RWPE2 (cell line): ENCODE measurements at places on chromosomes 6 and 20.

DNA sequence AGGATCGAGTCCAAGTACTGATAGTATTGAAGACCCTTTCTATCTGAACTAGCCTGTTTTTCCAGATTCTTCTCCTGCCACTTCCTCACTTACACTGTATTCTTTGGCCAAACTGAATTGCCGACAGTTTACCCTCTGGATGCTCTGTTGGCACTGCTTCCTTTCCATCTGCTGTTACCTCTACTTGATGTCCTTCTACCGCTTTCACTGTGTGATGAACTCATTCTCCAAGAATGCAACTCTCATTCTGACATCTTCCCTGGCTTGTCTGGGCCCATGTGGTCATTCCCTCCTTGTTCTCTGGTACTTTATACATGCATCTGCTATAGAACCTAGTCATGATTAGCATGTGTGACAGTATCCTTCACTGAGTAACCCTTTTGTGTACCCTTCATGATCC lies 16.3 kb downstream of the RPRD1B start:
- DNase-seq, result peak; percentile 85

GRCh38 chr6:3468585-3468984 lies 11.7 kb upstream of the SLC22A23 start:
- DNase-seq, result no peak

DNA sequence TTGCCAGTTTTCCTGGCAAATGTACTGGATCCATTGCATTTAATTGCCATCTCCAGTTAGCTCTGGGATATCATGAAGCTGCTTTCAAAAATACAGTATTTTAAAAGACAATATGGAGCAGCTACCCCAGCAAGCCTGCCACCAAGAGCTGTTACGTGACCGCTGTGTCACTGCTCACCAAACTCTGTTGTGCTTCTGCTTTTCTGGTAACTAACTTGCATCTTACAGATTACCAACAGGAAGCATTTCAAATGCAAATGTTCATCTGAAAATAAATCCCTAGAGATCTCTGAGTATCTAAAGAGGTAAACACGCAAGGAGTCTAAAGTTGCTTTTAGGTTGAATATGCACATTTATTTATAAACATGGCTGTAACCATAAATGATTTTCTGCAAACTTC lies 1008.3 kb downstream of the KIF16B start:
- DNase-seq, result no peak

- DNase-seq, result no peak
Observed at GRCh38 chr6:144595266-144595665, 310.1 kb downstream of the UTRN start.

DNA sequence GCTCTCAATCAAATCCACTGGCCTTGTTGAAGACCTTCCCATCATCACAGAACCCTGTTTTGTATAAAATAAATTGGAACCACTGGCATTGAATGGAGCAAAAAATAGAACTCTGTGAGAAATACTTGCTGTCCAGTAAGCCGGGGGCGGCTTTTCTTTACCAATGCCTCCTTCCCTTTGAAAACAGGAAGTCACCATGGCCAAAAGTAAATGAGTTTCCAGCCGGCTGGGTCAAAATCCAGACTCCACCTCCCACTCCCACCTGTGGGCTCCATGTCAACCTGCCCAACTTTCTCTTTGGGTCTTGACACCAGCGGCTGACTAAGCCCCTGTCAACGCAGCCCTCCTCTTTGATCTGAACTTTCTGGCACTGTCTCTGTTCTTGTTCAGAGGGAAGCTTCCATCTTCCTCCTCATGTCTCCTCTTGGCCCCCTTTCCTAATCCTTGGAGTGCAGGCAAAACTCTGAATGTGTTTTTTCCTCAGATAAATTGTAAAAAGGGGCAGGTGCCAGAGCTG lies 95.2 kb downstream of the TFAP2C start:
- DNase-seq, result no peak

- DNase-seq, result no peak
Observed at GRCh38 chr6:108888052-108888451, 39.8 kb downstream of the ARMC2 start.

DNA sequence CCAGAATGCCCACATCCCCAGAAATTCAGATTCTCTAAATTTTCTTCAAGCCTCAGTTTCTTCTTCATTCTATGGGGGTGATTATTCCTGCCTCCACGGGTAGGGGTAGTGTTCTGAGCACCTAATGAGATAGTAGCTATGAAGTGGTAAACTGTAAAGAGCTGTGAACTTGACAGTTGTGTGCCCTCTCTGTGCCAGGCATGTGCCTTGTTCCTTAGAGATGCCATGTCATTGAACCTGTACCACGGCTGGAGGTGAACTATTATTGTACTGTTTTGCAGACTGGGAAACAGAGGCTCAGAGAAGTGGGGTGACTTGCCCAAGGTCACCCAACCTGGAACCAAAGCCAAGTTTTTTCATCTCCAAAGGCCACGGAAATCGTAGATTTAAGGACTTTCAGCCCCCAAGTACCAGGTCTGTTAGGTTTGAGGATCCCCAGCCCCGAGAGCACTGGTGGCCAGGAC lies 67.7 kb upstream of the SIRPA start:
- no peak for DNase-seq

GRCh38 chr6:87661016-87661415 lies 41.0 kb downstream of the AKIRIN2 start:
- DNase-seq, result no peak

- DNase-seq, result no peak
Observed at GRCh38 chr20:50915424-50915823, 15.8 kb downstream of the ADNP start.

DNA sequence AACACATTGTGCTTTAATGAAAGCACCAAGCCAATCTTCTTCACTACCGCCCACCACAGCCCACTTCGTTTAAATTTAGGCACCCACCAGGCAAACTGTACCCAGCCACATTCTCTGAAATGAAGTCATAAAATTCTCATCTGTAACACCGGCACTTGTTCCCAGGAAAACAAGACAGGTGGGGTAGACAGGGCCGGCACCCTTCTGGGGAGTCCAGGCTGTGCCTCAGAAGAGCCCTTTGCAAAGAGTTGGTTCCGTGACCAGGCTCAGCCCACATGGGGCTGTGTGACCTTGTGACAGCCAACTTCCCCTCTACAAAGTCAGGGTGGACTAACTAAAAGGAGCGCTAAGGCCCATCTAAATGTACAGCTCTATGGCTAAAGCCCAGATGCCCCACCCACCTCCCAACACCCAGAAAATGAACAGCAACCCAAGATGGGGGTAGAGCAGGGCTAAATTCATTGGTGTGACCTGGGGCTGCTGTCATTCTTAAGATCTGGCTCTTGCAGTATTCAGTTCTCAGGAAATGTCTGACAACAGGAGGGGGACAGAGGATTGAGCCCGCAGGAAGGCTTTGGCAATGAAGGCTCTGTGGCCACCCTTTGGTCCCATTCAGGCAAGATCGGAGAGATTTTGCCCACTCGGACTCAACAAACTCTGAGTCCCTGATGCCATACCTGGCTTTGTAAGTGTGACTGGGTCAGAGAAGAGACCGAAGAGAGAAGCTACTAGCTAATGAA lies 56.7 kb downstream of the TRERF1 start:
- no peak for DNase-seq

- no peak for DNase-seq
Observed at GRCh38 chr6:136370988-136371728, 81.5 kb upstream of the BCLAF1 start.

DNA sequence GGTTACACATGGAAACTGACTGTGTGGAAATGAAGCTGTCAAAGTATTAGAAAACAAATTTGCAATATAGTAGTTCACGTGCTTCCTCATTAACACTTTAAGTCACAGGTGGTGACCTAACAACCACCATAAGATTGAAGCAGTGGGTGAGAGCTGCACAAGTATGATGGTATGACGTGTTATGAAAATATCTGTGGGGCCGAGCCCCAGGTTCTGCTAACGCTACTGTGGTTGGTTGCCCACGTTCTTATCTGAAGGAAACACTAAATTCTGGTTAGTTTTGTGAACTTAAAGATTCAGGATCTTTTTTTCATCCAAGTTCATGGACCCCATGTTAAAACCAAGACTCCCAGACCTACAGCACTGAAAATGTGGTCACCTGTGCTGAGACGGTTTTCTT lies 243.0 kb upstream of the RIN2 start:
- DNase-seq, result no peak

- DNase-seq, result no peak
Observed at GRCh38 chr6:84119277-84119676, 85.7 kb downstream of the MRAP2 start.

- DNase-seq, result no peak
Observed at GRCh38 chr6:62808565-62809293, 402.5 kb upstream of the FKBP1C start.

DNA sequence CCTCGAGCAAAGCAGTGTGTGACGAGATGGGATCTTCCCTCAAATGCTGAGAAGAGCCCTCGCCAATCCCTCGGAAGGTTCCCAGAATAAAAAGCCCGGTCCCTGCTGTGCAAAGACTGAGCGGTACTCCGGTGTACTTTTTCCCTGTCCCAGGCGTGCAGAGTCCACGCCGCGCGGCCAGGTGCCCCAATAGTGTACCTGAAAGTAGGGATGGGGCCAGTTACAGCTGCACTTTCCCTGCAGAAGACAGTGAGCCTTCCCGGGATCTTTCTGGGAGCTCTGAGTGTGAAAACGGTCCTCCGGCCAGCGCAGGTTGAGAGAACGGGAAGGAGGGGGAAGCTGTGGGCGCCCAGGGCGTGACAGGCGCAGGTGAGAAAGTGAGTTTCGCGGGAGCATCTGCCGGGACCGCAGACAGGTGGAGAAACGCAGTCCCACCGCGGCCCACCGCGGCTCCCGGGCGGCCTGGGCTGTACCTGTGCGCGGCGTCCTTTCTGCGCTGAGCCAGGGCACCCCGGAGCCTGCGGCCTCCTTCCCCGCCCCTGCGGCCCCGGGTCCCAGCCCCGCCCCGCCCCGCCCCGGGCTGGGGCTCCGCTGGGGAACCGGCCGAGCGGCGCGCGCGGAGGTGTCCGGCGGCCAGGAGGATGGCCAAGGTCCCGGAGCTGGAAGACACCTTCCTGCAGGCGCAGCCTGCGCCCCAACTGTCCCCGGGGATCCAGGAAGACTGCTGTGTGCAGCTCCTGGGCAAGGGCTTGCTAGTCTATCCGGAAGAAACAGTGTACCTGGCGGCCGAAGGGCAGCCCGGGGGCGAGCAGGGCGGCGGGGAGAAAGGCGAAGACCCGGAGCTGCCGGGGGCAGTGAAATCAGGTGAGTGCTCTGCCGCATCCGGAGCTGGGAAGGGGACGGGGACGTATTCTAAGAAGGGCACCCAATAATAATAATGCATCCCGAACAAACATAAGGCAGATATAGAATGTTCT lies at the start of gene RFX6:
Gene RFX6 (plus strand): TSS at position 608 of the 977 bp plus-strand sequence. CDS start 34 bp downstream, at position 642.
- no peak for DNase-seq

DNA sequence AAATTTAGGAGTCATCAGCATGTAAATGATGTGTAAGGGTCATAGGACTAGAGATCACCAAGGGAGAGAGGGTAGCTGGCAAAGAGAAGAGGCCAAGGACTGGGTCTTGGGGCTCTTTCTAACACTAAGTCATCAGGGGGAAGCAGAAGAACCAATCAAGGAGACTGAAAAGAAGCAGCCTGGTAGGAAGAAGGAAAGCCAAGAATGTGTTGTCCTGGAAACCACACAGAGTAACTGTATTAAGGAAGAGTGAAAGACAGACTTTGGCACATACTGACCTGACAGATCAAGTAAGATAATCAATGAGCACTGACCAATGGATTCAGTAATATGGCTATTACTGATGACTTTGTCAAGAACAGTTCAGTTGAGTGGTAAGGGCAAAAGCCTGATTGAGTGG lies 42.3 kb upstream of the LAMA4 start:
- DNase-seq, result no peak

DNA sequence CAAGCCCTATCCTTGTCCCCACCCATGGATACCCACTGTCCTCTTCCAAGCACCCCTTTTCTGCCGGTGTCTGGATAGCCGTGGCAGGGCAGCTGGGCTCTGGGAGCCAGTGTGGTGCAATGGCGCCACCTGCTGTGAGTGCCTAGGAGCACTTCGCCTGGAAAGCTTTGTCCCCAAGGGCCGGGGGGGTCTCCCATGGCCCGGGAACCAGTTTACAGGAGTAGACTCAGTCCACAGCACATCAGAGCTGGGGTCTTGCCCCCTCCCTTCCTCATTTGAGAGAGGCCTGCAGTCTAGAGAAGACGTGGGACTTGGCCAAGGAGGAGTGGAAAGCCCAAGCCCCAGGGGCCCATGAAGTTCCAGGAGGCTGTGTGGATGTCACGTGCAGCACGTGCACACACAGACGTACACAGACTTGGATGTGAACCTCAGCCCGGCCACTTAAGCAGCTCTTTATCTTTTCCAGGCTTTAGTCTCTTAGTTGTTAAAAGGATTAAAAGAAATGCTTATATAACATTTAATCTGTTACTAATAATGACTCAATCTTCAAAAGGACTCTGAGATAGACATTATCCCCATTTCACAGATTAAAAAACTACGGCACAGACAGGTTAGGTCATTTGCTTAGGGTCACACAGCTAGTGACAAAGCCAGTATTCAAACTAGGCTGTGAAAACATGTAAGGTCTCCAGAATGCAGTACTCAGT lies 40.9 kb upstream of the CDH22 start:
- DNase-seq, result no peak

DNA sequence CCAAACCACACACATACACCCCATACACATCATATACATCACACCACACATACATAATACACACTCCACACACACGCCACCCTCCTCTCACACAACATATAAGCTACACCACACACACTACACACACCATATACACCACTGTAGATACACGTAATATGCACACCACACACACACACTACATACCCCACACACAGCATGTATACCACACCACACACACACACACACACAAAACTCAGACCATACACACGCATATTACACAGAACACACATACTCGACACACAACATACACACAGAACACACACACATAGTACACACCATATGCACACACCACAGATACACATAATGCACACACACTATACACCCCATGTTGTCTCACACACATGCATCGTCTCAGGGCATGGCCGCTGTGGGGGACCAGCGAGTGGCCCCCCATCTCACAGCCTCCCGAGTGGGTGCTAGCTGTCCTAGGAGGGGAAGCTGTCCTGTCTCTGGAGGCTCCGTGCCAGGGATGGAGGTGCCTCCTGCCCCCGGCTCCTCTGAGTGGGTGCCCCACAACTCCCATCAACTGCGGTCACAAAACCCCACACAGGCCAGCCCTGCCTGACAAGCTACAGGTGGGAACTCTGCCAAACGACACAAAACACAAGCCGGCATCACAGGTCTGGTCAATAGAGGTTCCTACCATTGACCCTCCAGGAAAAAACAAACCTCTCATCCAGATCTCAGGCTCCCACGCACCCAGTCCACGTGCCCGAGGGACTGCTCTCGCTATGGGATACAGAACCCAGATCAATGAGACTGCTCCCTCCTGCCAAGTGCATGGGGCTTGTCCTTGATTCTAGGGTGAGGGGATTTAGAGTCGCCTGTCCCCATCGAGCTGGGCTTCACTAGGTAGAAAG lies 49.1 kb downstream of the DACT2 start:
- no peak for DNase-seq

GRCh38 chr6:148367411-148368024 lies 24.9 kb downstream of the SASH1 start:
- no peak for DNase-seq
